ENCODE measurements at places on chromosomes 12 and 14.

GRCh38 chr12:44874981-44875416, 1.1 kb downstream of the NELL2 start:
- no peak for DNase-seq
- peaks cover 12% of the 10 kb centered on the region for H3K27me3 ChIP-seq
- H3K36me3 ChIP-seq = no peaks in the 10 kb centered on the region
- no peak overlapping the region for H3K27ac ChIP-seq
- H3K4me3 ChIP-seq = peak overlapping the region; percentile 85
- peaks cover 13% of the 10 kb centered on the region for H3K4me1 ChIP-seq

- no peak overlapping the region for H3K27ac ChIP-seq
- no peak overlapping the region for H3K4me3 ChIP-seq
- H3K4me1 ChIP-seq = no peaks in the 10 kb centered on the region
- DNase-seq = no peak
- no peaks in the 10 kb centered on the region for H3K36me3 ChIP-seq
Observed at GRCh38 chr12:100698518-100698917, 96.1 kb upstream of the ANO4 start.

DNA sequence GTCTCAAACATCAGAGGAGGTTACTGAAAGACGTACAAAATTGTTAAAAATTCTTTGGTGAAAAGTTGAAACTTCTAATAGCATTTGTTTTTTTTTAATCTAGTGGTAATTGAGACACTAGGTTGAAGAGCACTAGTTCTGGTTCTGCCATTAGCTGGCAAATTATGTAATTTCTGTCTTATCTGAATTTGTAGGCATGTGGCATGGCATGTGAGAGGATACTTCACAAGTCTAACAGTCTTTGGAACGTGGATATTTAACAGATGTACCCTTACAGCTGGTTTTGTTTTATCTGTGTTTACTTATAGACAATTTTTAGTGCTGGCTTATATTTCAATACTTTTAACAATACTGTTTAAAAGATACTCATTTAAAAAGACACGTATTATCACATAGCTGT, 6.0 kb downstream of the SNAPC1 start:
- H3K4me3 ChIP-seq = no peak overlapping the region
- no peaks in the 10 kb centered on the region for H3K27me3 ChIP-seq
- peaks cover 42% of the 10 kb centered on the region for H3K36me3 ChIP-seq
- H3K27ac ChIP-seq = no peak overlapping the region
- no peak for DNase-seq
- H3K4me1 ChIP-seq = peaks cover 42% of the 10 kb centered on the region

GRCh38 chr12:103207936-103208335, 250.5 kb downstream of the ASCL1 start:
- no peak overlapping the region for H3K4me3 ChIP-seq
- DNase-seq = no peak
- H3K4me1 ChIP-seq = no peaks in the 10 kb centered on the region
- no peaks in the 10 kb centered on the region for H3K27me3 ChIP-seq
- no peak overlapping the region for H3K27ac ChIP-seq

DNA sequence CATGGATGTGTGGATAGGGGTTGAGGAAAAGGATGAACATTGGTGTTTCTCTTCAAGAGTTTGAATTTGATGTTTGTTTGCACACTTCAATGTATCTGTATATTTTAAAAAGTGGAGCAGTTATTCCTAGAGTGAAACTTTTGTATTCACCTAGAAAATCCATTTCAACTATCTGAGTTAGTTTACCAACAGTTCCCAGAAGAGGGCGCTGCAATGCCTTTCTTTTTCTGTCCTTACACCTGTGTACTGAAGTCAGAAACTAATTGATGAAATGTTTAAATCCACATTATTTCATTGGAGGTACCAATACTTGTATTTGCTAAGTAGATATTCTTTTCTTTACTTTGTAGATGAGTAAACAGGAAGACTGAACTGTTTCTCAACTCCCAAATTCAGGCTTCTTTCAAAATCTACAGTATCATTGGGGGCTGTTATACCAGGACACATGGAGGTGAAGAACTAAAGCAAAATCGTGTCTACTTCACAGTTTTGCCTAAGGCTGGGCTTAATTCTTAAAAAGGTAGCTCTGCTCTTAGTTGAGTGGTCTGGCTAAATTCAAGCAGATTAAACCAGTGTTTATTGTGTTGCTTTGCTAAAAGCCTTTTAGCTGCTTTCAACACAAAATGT, 26.6 kb upstream of the KLRB1 start:
- no peak overlapping the region for H3K4me3 ChIP-seq
- no peaks in the 10 kb centered on the region for H3K4me1 ChIP-seq
- H3K36me3 ChIP-seq = no peaks in the 10 kb centered on the region
- H3K27me3 ChIP-seq = peaks cover 2% of the 10 kb centered on the region
- no peak overlapping the region for H3K27ac ChIP-seq

- H3K36me3 ChIP-seq = no peaks in the 10 kb centered on the region
- H3K4me1 ChIP-seq = no peaks in the 10 kb centered on the region
- H3K27ac ChIP-seq = no peak overlapping the region
- H3K4me3 ChIP-seq = no peak overlapping the region
Observed at GRCh38 chr14:36361210-36361853, 40.9 kb upstream of the MBIP start.

GRCh38 chr12:72288911-72289310, 16.7 kb downstream of the TRHDE start:
- DNase-seq = no peak
- H3K4me1 ChIP-seq = peaks cover 93% of the 10 kb centered on the region
- H3K4me3 ChIP-seq = no peak overlapping the region
- no peaks in the 10 kb centered on the region for H3K27me3 ChIP-seq

DNA sequence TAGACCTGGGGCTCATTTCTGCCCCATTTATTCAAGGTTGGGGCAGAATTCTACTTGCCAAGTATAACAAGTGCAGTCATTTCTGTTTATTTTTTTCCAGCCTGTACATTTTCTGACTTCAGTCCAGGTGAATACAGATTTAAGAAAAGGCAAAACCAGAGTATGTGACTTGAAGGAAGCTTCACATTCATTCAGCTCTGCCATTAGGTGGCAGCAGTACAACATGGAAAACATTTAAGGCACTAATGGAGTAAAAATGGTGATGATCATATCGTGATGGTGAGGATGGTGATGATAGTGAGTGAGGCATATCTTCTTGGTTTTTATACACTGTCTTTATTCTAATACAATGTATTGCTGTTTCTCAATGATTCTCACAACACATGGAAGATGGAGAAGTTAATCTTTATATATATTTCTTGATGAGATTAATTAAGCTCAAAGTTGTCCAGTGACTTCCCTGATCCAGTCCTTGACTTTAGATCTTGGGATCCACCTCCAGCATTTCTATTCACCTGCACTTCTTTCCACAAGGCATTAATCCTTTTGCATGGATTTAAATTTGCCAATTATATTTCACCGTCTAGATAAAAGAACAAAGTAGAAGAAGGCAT, 176.7 kb upstream of the SEL1L start:
- no peak overlapping the region for H3K27ac ChIP-seq
- no peaks in the 10 kb centered on the region for H3K27me3 ChIP-seq
- peak; percentile 20 for DNase-seq
- H3K4me3 ChIP-seq = no peak overlapping the region
- peaks cover 9% of the 10 kb centered on the region for H3K36me3 ChIP-seq
- no peaks in the 10 kb centered on the region for H3K4me1 ChIP-seq

DNA sequence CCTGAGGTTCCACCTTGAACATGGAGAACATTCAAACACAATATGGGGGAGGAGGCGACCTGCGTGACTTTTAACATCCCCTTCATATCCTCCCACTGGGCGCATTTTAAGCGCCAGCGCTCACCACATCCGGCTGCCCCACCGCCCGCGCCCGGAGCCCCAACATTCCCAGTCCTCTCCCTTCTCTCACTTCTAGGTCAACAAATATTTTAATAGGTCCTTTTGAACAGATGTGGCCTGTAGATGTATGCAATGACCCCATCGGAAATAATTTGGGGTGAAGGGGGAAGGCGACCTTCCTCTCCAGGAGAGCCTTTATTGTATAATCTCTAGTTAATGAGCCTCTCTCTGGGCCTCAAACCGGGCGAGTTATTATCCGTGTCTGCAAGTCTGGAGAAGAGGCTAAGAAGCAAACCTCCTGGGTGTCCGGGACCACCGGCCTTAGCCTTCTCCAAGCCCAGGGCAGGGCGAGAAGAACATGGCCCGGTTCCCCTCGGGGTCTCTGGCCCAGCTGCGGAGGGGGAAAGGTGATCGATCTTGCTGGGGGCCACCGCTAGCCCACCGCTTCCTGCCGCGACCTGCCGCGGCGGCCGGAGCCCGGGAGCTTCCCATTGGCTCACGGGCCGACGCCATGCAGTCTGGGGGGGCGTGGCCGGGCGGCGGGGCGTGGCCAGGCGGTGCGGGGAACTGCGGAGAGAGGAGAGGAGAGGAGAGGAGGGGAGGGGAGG, 83.2 kb upstream of the HMGA2 start:
- peak overlapping the region; percentile 70 for H3K27ac ChIP-seq
- H3K27me3 ChIP-seq = peaks cover 1% of the 10 kb centered on the region
- no peaks in the 10 kb centered on the region for H3K36me3 ChIP-seq

- H3K4me1 ChIP-seq = no peaks in the 10 kb centered on the region
- no peaks in the 10 kb centered on the region for H3K36me3 ChIP-seq
- no peak overlapping the region for H3K27ac ChIP-seq
- no peak for DNase-seq
Observed at GRCh38 chr12:113478351-113479011, 6.8 kb upstream of the LHX5 start.

- no peak overlapping the region for H3K4me3 ChIP-seq
- H3K27ac ChIP-seq = no peak overlapping the region
- no peaks in the 10 kb centered on the region for H3K36me3 ChIP-seq
- DNase-seq = no peak
- peaks cover 23% of the 10 kb centered on the region for H3K4me1 ChIP-seq
- no peaks in the 10 kb centered on the region for H3K27me3 ChIP-seq
Observed at GRCh38 chr14:32382704-32383103, 53.6 kb downstream of the AKAP6 start.

DNA sequence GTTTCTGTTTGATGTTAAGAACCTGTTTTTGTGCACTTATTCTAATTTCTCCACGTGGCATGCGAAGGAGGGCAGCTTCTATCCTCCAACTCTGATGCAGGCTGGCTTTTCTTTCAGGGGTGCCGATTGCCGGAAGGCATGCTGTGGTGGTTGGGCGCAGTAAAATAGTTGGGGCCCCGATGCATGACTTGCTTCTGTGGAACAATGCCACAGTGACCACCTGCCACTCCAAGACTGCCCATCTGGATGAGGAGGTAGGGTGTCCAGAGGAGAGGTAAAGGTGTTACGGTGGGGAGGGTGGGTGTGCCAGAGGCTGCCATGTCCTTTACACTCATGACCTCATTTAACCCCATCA, 29.6 kb downstream of the MTHFD1 start:
- DNase-seq = no peak
- peak overlapping the region; percentile 64 for H3K27ac ChIP-seq
- H3K36me3 ChIP-seq = peaks cover 42% of the 10 kb centered on the region
- H3K27me3 ChIP-seq = no peaks in the 10 kb centered on the region

- no peak for DNase-seq
- H3K36me3 ChIP-seq = peaks cover 24% of the 10 kb centered on the region
- H3K4me3 ChIP-seq = peak overlapping the region; percentile 89
- H3K27me3 ChIP-seq = peaks cover 3% of the 10 kb centered on the region
- H3K4me1 ChIP-seq = peaks cover 86% of the 10 kb centered on the region
Observed at GRCh38 chr14:75051556-75051899, 261 bp upstream of the MLH3 start.

DNA sequence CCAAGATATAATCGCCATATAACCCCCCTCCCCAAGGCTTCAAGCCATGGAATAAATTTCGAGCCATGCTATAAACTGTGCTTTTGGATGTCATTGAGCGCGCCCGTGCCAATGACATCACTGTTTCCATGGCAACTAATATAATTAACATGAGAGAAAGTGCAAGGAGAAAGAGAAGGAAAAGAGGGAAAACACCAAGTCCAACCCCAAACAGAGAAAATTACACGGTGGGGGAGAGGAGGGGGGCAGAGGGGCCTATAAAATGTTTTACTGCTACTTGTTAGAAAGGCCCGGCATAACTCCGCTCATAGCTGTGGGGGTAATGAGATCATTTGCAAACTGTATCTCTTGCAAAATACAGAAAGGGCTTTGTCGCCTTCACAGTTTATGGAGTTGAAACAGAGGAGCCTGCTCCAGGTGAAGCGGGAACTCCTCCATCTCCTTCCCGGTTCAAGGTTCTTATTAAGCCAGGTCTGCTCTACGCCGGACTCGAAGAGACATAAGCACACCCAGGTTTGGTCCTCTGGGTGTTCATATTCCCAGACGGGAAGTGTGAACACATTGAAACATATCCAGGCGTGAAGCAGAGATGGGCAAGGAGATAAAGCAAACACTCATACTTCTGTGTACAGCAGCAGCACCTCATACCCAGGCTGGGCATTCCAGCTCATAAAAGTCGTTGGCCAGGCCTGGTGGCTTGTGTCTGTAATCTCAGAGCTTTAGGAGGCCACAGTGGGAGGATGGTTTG, 99.1 kb upstream of the MAP1LC3B2 start:
- peaks cover 2% of the 10 kb centered on the region for H3K27me3 ChIP-seq
- DNase-seq = peak; percentile 6
- peak overlapping the region; percentile 57 for H3K27ac ChIP-seq
- no peak overlapping the region for H3K4me3 ChIP-seq
- H3K4me1 ChIP-seq = peaks cover 32% of the 10 kb centered on the region

GRCh38 chr12:115923851-115924250, 353.6 kb downstream of the MED13L start:
- H3K27ac ChIP-seq = no peak overlapping the region
- no peak overlapping the region for H3K4me3 ChIP-seq
- peaks cover 5% of the 10 kb centered on the region for H3K36me3 ChIP-seq
- peaks cover 32% of the 10 kb centered on the region for H3K4me1 ChIP-seq
- no peak for DNase-seq

DNA sequence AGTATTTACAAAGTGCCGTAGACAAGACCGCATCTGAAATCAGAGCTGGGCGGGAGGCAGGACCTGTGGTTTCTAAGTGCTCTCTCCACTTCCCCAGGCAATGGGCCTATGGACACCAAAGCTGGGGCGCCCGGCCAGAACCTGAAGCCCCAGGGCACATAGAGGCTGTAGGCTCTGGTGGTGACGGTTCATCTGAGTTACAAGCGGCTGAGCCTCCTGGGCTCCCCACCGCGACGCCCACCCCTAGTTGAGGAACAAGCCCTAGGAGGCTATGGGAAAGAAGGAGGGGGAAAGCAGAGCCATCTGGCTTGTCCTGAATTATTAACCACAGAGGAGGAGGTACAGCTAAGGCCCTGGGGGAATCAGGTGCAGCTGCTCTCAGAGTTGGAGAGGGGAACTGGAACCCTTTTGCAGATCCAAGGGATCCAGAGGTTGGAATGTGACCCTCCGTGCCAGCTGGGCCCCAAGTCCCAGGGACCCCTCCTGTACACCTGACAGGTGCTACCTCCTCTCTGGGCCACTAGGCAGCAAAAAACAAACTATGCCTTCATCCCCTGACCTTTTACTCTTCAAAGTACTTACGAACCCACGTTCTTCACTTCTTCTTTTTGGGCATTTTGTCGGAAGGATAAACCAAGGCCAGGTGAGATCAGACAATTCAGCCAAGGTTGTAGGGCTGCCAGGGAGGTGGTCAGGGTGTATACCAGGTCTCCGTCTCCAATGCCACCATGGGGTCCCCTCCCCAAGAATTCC, 77.2 kb downstream of the ARL6IP4 start:
- DNase-seq = no peak
- peaks cover 29% of the 10 kb centered on the region for H3K4me1 ChIP-seq
- peaks cover 9% of the 10 kb centered on the region for H3K27me3 ChIP-seq
- no peak overlapping the region for H3K27ac ChIP-seq
- H3K36me3 ChIP-seq = no peaks in the 10 kb centered on the region

- H3K36me3 ChIP-seq = peaks cover 11% of the 10 kb centered on the region
- H3K27me3 ChIP-seq = no peaks in the 10 kb centered on the region
- no peak overlapping the region for H3K27ac ChIP-seq
- peaks cover 51% of the 10 kb centered on the region for H3K4me1 ChIP-seq
- DNase-seq = no peak
Observed at GRCh38 chr12:45242180-45242579, 26.3 kb downstream of the ANO6 start.
